ENCODE measurements at places on chromosomes 4 and X.

DNA sequence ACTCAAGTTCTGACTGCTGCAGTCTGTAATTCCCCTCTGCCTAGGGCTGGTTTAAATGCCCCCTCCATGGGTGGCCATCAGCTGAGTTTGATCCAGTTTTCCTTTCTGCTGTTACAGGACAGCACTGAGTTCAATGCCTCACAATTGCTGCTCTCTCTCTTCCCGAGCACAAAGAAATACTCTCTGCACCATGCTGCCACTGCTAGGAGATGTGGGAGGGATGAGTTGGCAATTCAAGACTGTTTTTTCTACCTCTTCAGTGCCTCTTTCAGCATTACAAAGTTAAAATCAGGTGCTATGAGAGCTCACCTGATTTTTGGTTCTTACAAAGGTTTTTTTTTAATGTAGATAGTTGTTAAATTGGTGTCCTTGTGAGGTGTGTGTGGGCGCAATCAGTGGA is 24.3 kb downstream of the CYSLTR1 start:
- DNase-seq = no peak

DNA sequence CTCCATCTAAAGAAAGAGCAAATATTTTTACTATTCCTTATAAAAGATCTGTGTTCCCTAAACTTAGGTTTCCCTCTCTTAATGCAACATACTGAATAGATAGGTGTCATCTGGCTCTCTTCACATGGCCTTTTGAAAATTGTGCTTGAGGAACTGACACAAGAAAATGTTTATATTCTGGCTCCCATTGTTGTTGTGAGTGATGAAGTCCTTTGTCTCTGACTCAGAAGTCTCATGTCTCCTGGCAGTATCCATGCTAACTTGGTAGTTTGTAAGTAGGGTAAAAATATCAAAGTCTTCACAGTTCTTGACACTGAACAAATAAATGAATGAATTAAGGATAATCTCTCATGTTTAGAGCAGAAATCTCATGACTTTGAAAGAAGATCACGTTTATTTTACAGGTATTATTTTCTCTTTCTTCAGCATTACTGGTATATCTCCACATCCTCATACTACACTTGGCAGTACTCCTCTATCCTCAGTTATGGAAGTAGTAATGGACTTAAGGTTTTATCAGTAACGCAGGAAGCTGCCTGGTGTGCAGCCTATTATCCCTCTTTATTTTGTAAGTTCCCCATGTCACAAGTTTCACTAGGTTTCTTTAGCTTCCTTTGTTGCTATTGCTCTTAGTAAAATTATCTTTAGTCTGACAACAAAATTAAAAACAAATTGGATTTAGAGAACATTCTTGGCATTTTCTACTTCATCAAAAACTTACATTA is 14.2 kb upstream of the PABPC4L start:
- DNase-seq = no peak

GRCh38 chr4:158035662-158036195 is 137.1 kb downstream of the GASK1B start:
- DNase-seq = no peak

DNA sequence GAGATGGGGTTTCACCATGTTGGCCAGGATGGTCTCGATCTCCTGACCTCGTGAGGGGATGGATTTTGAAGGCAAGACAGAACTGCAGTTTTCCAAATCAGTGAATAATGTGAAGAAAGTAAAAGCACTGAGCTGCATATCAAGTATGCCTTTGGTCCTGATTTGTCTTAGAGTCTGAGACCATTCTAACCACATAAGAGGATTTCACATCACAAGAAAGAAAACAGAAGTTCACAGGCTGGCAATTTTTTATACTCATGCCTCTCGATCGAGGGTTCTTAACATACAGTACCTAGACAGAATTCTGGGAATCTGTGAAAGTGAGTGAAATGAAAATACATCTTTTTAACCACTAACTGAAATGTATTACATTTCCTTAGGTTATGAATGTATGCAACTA is 23.3 kb downstream of the CHIC2 start:
- no peak for DNase-seq

- DNase-seq = no peak
These were observed 319.6 kb upstream of the HS3ST1 start for GRCh38 chr4:11748164-11748872.

DNA sequence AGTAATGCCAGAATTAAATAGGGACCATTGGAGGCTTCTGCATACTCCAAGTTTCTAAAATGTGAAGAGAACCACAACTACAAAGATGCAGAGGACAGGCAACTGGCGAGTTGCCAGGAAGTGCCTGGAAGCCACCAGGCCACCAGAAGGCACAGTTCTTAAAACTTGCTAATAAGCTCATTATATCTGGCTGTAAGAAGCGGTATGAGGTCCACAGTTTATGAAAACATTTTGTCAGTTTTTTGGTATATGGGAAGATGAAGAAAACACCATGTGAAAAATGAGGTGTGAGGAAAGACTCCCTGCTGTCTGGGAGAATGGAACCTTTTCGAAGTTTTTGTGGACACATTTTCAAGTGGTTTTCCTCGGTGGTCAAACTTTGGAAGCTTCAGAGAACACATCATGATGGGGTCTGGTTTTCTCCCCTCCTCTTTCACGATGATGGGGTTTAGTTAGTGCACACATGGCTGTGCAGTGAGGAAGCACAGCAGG is 202.7 kb downstream of the NR3C2 start:
- peak; percentile 76 for DNase-seq

DNA sequence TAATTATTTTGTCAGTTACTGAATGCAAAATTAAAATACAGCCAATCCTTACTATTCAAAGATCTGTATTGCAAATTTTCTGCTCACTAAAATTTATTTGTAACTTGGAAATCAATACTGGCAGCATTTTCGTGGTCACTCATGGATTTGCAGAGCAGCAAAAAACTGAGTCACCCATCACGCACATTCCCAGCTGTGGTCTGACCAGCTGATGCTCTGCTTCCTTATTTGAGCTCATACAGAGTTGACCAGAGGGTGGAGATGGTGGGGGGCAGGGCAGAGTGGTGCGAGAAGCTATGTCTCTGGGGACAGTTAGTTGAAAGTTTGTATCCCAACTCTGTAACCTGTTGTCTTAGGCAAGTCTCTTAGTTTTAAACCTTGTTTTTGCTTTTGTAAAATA is 214.8 kb downstream of the SPCS3 start:
- no peak for DNase-seq

DNA sequence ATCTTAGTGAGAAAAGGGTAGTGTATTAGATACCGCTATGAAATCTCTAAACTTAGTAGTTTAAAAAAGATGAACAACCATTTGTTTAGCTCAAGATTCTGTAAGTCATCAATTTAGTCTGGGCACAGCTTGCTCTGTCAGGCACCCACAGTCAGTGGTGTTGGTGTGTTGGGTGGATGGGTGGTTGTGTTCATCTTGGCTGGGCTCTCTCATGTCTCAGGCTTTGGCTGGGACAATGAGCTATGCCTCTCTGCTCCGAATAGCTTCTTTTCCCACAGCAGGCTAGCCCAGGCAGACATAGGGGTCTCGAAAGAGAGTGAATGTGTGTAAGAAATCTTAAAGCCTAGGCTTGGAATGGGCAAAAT is 127.0 kb upstream of the GATB start:
- DNase-seq = no peak

- peak; percentile 59 for DNase-seq
These were observed 109.9 kb upstream of the FAM47C start for GRCh38 chrX:36898301-36898700.

DNA sequence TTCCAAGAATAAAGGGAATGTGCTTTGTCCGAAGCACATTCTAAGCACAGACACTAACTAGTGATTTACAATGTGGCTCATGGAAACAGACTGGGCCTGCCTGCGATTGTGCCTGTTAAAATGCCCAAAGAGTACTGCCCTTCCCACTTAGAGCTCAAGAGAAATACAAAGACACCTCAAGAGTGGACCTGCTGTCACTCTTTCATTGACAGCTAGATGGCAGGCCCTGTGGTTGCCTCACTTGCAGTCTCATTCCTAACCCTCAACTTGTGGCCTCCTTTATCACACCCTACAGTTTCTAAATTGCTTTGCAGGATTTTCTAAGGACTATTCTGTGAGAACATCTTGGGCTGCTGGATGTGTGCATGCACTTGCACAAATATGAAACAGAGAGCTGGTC is 331.0 kb upstream of the EMCN start:
- peak; percentile 13 for DNase-seq

DNA sequence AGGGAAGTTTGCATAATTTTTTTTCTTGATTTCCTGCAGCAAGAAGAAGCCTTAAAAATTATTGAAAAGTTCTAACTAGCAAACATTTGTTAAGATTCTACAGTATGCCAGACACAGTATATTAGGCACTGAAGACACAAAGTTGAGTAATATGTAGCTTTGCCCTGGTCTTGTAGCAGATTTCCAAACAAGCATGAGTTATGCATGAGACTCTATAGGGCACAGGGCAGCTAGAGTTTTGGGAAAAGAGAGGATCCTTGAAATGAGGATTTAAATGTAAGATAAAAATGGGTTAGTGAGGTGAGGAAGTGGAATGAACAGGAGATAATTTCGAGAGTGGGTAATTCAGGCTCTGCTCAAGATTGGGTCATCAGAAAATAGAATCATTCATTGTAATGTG is 8.6 kb upstream of the GPRIN3 start:
- DNase-seq = no peak

- no peak for DNase-seq
These were observed 186.5 kb downstream of the BANK1 start for GRCh38 chr4:101977076-101977475.

DNA sequence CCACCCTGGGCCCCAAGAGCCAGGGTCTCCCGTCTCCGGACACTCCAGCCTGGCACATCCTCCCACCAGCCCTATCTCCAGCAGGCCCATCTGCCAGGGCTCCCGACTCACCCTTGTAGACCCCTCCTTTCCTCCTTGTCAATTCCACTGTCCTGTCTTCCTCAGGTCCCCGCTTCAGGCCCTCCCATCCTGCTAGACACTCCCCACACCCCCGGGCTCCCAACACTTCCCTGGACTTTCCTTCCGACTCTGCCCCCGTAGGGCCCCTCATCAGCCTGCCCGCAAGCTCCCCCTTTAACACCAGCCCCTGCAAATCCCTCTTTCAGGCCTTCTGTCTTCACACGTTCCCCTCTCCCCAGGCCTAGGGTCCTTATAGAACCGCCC is 1.1 kb downstream of the PRAF2 start:
- peak; percentile 22 for DNase-seq

- DNase-seq = no peak
These were observed 32.3 kb downstream of the BBS12 start for GRCh38 chr4:122764821-122765215.

DNA sequence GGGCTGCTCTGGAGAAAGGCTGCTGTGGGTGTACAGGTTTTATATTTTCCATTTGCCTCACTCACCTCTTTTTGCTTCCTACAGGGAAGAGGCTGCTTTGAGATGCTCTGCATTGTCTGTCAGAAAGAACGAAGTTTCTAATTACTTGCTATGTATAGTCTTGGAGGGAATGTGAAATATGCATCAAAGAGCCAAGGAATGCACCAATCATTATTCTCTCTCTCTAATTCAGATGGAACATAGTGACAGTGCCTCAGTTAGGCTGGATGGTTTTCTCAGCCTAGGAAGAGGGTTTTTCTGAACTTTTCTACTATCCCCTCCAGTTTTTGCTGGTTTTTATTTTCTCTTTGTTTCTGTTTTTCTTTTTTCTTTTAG is 106.8 kb upstream of the SLC4A4 start:
- no peak for DNase-seq

- DNase-seq = peak; percentile 76
These were observed 1.1 kb downstream of the HSPA4L start for GRCh38 chr4:127783026-127783769.

GRCh38 chr4:6024313-6024960 is 6.2 kb upstream of the C4orf50 start:
- no peak for DNase-seq

DNA sequence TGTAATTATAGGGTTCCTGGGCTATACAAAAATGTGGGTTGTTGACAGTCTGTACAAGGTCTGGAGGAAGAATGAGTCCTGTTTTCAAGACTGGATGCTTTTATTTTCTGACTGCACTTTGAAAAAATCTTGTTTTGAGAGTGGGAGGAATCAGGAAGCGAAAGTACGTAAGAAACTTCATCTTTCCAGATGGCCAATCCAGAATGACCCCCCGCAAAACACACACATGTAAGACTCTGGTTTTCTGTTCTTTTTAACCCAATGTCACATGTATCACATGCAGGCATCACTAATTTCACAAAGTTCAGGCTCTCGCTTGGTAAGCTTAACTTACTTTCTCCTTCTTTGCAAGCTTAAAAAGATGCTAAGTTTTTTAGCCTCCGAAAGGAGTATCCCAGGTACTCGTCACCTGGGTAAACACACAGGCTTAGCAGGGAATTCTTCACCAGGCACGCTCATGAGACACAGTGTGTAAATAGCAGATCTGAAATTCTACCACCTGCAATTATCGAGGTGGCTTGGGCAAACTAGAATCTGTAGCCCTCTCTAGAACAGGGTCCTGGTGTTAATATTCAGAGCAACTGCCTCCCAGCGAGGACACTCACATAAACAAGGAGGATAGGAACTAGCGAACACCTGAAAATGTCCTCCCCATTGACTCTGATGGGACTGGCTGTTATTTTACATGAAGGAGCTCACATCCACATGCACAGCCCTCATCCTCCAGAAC is 90.7 kb downstream of the NSUN7 start:
- no peak for DNase-seq

GRCh38 chr4:117771647-117772337 is 262.5 kb upstream of the NDST3 start:
- DNase-seq = peak; percentile 5

DNA sequence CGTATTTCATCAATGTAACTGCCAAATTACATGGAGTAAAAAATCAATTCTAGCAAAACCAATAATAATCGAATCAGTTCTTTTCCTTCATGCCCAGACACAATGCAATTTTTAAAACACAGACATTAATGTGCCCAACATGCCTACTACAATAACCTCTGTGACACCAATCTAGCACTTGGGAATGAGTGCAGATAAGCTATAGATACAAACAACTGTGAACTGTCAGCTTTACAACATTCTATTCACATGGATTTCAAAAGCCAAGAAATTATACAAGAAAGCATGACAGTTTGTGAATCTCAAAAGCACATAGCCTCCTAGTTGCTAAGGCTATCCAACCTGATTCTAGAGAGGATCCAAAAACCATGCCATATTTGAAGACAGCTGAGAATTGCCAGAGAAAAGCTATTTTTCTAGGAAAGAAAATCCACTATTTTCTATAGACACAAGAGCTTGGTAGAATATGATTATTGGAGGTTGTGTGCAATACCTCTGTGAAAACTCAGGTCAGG is 80.6 kb downstream of the COMMD8 start:
- no peak for DNase-seq
